ENCODE measurements at places on chromosomes 4 and X.

DNA sequence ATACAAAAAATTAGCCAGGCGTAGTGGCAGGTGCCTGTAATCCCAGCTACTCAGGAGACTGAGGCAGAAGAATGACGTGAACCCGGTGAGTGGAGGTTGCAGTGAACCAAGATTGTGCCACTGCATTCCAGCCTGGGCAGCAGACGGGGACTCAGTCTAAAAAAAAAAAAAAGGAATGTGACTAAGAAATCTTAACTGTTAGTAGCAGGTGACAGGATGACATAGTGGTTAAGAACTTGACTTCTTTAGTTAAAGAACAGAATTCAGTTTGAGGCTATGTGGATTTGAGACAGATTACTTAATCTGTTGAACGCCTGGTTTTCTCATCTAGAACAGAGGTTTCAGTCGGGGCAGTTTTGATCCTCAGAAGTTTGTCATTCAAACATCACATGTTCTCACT lies 3.2 kb downstream of the TRMT44 start:
- DNase-seq = no peak

DNA sequence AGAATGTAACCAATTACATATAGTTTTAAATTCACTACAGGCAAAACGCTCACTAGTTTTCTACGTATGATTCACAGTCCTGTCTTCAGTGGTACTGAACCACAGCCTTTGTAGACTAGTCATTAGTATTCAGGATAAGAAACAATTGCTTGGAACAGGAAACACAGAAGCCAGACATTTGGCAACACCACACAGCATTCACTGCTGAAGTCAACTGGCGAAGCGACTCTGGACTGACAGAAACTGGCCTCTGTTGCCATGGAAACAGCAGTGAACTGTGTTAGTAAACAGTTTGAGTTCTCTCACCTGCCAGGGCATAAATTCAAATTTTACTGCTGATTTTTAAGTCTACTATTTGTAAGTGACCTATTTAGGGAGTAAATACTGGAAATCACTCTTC lies 57.6 kb downstream of the MAPK10 start:
- no peak for DNase-seq

DNA sequence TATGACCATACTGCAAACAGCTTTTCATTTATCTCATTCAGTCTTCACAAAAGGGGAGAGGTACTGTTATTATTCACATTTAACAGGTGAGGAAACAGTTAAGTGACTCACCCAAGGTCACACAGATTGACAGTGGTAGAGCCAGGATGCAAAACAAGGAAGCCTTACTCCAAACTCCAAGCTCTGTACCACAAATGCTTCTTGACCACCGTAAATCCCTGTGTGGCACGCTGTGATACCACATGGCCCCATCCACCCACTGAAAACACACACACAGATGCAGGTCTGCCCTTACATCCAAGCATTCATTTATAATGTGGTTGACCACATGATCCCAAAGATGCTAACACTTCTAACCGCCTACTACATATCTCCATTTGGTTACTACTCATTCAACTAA lies 129.5 kb downstream of the TSPAN5 start:
- DNase-seq = no peak

DNA sequence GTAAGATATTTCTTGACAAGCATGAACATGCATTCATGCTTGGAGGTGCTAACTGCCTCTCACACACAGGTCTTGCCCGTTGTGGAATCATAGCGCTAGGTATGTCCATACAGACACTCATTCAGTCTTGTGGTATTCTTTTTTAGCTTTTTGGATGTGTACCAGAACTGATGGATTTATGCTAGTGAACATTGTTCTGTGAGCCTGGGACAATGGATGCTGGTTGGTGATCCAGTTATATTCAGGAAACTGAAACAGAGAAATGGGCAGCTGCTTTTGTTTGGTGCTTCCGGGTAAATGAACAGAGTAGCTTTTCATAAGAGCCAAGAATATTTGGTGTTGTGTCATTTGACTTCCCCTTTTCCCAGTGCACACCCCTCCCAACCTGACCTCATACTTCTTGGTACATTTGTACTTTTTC lies 78.9 kb upstream of the SLC4A4 start:
- DNase-seq = no peak

- no peak for DNase-seq
These were observed 13.2 kb downstream of the FGA start for GRCh38 chr4:154577324-154577723.

DNA sequence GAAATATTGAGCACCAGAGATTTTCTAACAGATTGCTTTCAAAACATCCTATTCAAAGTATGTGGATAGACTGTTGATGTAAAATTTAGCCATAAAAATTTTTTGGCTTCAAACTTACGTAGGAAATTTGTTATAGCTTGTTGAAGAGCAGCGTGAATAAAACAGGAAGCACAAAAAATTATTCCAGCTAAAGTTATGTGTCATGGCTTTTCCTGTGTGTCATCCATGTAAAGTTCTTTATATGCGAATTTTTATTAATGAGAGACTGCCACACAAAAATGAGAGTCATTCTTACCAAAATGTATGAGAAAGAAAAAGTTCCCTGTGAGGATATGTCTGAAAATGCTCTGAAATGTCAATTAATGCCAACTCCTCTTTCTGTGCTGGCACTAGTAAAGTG lies 19.5 kb downstream of the EPGN start:
- no peak for DNase-seq

DNA sequence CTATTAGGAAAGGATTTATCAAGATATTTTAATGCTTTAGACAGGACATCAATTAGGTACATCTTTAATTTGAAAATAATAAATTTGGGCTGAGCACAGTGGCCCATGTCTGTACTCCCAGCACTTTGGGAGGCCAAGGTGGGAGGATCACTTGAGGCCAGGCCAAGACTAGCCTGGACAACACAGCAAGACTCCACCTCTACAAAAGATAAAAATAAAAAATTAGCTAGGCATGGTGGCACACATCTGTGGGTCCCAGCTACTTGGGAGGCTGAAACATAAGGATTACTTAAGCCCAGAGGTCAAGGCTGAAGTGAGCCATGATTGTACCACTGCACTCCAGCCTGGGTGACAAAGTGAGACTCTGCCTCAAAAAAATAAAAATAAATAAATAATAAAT lies 59.6 kb upstream of the IRF2 start:
- no peak for DNase-seq

DNA sequence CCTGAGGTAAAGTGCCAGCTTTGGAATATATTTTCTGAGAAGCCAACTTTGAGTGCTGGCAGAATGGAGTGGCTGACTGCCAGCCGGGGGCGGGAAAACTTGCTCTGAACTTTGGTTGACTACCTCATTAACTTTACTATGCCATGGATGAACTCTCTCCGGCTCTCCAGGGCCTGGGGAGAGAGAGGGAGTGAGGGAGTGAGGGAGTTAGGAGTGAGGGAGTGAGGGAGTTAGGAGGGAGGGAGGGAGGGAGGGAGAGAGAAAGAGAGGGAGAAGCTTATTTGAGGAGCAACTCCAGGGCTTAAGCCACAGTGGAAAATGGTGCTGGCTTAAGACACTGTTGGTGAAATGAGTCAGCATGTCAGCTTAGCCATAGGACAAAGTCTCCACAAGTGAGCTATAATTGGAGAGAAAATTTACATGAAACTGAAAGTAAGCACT lies 280.9 kb upstream of the RPS6KA3 start:
- no peak for DNase-seq

GRCh38 chr4:133124746-133125145 lies 24.3 kb upstream of the PCDH10 start:
- no peak for DNase-seq

- DNase-seq = no peak
These were observed 13.3 kb downstream of the HELT start for GRCh38 chr4:185031611-185032010.

DNA sequence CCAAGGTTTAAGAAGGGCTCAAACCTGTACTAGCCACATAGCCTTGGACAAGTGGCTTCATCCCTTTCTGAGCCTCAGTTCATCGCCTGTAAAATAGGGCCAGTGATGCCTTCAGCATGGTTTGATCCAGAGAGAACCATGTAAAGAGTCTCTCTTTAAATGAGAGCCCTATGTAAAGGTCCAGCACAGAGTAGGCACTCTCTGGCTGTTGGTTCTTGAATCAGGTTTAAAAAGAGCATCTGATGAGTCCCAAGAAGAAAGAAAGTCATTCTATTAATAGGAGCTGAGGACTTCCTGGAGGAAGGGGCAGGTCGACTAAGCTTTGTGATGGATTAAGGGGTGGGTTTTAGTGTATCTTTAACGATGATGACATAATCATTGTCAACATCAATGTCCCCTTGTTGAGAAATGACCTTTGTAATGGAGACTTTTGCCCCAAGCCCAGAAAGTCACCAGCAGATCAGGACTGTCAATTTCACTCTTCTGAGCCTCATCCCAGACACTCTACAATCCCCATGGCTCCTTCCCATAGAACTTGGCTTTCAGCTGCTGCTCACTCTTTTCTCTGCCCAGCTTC lies 4.0 kb upstream of the SLC2A9 start:
- DNase-seq = no peak

GRCh38 chrX:29528281-29528680 lies 687.1 kb upstream of the MAGEB2 start:
- no peak for DNase-seq

DNA sequence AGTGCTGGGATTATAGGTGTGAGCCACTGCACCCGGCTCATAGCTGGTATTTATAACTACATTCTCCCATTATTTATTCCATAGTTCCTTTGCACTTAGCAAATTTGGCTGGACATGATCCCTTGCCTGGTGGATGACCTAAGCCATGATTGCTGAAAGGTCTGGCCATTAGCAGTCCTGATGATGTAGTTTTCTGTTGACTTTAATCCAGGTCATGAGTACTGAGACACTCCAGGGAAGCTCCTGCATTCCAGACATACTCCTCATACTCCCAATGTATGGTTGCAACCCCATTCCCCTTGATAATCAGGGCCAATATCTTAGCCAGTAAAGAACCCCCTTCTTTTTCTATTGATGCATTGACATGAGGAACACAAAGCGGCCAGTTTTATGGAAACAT lies 24.4 kb upstream of the MGST2 start:
- DNase-seq = no peak

DNA sequence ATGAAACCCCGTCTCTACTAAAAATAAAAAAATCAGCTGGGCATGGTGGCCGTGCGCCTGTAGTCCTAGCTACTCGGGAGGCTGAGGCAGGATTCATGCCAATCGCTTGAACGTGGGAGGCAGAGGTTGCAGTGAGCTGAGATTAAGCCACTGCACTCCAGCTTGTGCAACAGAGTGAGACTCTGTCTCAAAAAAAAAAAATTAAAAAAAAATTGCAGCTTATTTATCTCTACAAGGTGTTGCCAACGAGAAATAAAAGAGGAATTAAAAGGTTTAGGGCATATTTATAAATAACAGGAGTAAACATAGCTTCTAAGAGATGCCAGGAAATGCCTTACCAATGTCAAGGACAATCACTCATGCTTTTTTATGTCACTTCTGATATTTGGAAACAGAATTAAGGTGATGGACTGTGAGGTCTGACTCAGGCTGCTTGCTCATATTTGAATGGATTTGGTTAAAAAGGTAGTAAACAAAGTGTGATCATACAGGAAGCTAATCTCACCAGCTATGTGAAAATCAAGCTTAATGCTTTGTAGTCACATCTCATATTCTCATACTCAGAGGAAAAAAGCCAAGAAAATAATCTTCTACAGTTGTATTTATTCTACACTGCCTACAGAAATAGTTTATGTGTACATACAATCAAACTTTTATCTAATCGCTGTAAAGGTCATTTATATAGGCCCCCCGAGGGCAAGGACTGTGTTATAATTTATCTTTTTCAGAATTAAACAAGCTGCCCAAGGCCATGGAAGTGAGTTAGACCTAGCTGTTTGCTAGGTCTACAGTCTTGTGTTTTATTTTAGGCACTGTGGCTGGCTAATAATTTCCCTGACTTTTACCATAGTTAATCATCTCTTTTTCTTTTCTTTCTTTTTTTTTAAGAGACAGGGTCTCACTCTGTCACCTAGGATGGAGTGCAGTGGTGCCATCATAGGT lies 61.1 kb upstream of the RBMX start:
- no peak for DNase-seq

GRCh38 chr4:134043266-134043665 lies 158.3 kb downstream of the PABPC4L start:
- no peak for DNase-seq

- DNase-seq = no peak
These were observed 59.8 kb upstream of the ACSL1 start for GRCh38 chr4:184885602-184886001.

Data from stimulated activated CD4-positive, alpha-beta T cell treated with anti-CD3 and anti-CD28 coated beads, Interleukin-12 subunit alpha, Interleukin-12 subunit beta, amount 100 ng/mL, for 24 hours (primary cell).